CD4-positive, CD25-positive, alpha-beta regulatory T cell (primary cell): ENCODE measurements at places on chromosomes 5 and 9. TPM values are rescaled to one million over a fixed set of nuclear protein-coding genes. Genes with fewer than 3 reads are reported as not detected.

DNA sequence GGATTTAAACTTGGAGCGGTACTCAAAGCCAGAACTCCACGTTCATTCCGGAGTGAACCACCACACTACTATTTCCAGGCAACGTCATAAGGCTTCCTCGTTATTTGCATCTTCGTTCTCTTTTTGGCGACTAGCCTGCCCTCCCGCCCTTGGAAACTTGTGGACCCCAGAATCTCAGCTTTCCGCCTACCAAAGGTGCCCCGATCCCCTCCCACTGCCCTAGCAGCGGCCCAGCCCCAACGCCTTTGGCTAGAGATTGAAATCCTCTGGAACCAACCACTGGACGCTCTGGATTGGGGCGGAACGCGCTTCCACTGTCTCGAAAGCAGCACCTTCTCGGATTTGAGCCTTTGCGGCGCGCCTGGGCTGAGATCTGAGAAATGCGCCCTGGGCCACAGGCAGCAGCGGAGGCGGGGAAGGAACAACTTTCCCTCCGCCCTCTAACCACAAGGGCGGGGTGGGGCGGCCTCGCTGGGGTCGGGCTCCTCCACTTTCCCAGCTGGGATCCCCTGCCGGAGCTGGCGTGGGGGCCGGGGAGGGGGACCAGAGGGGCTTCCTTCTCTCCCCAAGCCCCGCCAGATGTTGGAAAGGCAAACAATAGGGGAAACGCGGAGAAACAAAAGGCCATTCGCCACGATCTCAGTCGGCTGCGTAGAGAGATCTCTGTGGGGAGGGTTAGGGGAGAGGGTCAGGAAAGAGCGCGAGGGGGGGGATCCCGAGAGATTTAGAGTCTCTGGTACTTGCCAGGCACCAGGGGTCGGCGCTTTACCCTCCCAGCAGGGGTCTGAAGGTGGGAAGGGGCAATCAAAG, 1.3 kb downstream of the MOB3B start:
- peaks cover 18% of the 10 kb centered on the region for H3K4me1 ChIP-seq
- peaks cover 12% of the 10 kb centered on the region for H3K27me3 ChIP-seq
- H3K27ac ChIP-seq: peak overlapping the region; percentile 2

DNA sequence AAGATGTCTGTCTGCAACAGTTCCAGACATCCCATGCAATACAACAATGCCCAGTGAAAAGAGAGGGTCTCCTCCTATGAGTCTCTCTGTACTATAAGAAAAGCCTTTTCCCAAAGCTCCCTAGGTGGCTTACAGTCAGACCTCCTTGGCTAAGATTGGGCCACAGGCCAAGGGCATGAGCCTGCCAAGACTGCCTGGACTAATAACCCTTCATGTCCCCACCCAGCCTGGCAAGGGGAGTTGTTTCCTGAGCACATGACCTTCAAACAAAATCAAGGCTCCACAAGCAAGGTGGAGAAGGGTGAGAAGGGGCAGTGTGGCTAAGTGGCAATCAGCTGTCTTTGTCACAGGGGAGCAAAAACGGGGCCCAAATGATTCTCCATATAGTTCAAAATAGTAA, 75.6 kb upstream of the ZSWIM6 start:
- no peak for DNase-seq
- no peaks in the 10 kb centered on the region for H3K4me1 ChIP-seq
- peaks cover 2% of the 10 kb centered on the region for H3K27me3 ChIP-seq

DNA sequence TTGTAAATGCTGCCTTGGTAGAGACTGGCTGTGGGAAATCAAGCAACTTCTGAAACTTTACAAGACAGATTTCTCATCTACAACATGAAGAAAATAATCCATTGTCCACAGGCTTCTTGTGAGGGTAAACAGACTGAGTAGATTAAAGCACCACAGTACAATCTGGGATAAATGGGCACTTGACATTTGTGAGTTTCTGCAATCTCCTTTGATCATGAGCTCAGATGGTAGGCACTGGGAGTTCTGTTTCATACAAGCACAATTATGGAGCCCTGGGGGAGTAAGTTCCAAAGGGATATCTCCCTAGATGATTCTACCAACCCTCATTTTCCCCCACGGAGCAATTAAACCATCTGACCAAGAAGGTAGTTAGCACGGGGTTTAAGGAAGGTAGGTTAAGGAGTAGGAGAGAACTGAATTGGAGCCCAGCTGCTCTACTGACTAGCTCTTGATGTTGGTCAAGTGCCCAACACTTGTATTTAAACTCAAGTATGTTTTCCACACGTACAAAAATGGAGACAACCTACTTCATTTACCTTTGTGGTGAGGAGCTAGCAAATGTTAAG, 479.5 kb upstream of the TNC start:
- H3K27ac ChIP-seq: no peak overlapping the region
- DNase-seq: no peak
- H3K36me3 ChIP-seq: no peaks in the 10 kb centered on the region
- H3K4me1 ChIP-seq: no peaks in the 10 kb centered on the region
- peaks cover 9% of the 10 kb centered on the region for H3K27me3 ChIP-seq

DNA sequence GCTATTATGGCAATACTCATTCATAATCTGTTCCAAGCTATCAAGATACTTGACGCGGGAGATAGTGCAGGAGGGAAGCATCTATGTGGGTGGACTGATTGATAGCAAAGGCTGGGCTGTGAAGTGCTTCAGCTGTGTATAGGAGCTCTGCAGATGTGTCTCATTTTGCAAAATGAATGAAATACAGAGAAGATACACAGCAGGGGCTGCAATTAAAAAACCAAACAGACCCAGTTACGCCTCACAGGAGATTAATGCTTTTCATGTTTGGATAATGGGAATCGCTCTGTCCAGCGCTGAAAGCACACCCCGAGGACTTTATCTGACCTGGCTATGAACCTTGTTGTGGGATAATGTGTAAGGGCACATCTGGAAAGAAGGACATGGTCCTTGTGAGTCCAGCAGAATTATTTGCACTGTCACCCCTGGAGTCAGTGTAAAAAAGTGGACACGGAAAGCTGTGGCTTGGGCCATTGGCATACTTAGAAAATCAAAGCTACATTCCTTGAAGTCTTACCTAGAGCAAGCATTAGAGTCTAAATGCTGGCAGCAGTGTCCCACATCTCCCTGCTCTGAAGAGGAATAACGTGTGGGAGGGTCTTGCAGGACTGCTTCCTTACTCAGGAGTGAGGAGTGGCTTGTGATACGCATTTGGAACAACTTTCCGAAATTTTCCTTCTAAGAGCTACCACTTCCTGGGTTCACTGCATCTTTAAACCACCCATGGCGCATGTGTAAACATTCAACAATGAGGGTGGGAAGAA, 2.6 kb downstream of the SH3RF2 start:
- no peaks in the 10 kb centered on the region for H3K36me3 ChIP-seq
- no peak overlapping the region for H3K27ac ChIP-seq
- peaks cover 29% of the 10 kb centered on the region for H3K4me1 ChIP-seq
- peak overlapping the region; percentile 26 for H3K4me3 ChIP-seq

GRCh38 chr5:175387144-175387543, 56.8 kb downstream of the DRD1 start:
- no peaks in the 10 kb centered on the region for H3K36me3 ChIP-seq
- H3K27ac ChIP-seq: no peak overlapping the region
- DNase-seq: no peak
- no peak overlapping the region for H3K4me3 ChIP-seq
- no peaks in the 10 kb centered on the region for H3K4me1 ChIP-seq

GRCh38 chr9:25990376-25990775, 312.1 kb upstream of the TUSC1 start:
- no peaks in the 10 kb centered on the region for H3K4me1 ChIP-seq
- H3K27ac ChIP-seq: no peak overlapping the region
- no peak for DNase-seq
- H3K27me3 ChIP-seq: no peaks in the 10 kb centered on the region
- H3K4me3 ChIP-seq: no peak overlapping the region

GRCh38 chr9:130222833-130223232, 42.7 kb upstream of the HMCN2 start:
- H3K36me3 ChIP-seq: no peaks in the 10 kb centered on the region
- H3K27ac ChIP-seq: no peak overlapping the region
- no peak overlapping the region for H3K4me3 ChIP-seq
- H3K4me1 ChIP-seq: no peaks in the 10 kb centered on the region
- no peaks in the 10 kb centered on the region for H3K27me3 ChIP-seq

- no peaks in the 10 kb centered on the region for H3K4me1 ChIP-seq
- H3K36me3 ChIP-seq: no peaks in the 10 kb centered on the region
- no peak for DNase-seq
- H3K27me3 ChIP-seq: peaks cover 22% of the 10 kb centered on the region
- no peak overlapping the region for H3K4me3 ChIP-seq
These were observed 137.4 kb downstream of the SCAMP1 start for GRCh38 chr5:78497573-78498533.

Gene THG1L
- 4.5 TPM for total RNA-seq

Gene ARL10
- total RNA-seq: 4.8 TPM
